ENCODE measurements at places on chromosomes 16 and 17.

DNA sequence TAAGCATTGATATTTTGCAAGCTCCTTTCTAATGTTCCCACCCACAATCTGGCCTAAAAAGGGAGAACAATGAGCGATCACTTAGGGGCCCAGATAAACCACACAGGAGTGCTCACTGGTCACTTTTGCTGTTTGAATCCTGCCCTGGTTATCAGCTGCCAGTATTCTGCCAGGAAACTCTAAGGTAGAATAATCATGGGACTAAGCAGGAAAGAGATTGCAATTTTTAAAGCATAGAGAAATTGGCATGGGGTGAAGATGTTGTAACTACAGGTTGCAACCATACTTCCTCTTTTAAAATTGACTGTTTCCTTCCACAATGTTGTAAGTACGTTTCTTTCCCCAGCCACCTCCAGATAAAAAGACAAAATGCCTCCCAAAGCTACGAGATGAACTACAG lies 251.2 kb upstream of the CDH11 start:
- no peak for DNase-seq

DNA sequence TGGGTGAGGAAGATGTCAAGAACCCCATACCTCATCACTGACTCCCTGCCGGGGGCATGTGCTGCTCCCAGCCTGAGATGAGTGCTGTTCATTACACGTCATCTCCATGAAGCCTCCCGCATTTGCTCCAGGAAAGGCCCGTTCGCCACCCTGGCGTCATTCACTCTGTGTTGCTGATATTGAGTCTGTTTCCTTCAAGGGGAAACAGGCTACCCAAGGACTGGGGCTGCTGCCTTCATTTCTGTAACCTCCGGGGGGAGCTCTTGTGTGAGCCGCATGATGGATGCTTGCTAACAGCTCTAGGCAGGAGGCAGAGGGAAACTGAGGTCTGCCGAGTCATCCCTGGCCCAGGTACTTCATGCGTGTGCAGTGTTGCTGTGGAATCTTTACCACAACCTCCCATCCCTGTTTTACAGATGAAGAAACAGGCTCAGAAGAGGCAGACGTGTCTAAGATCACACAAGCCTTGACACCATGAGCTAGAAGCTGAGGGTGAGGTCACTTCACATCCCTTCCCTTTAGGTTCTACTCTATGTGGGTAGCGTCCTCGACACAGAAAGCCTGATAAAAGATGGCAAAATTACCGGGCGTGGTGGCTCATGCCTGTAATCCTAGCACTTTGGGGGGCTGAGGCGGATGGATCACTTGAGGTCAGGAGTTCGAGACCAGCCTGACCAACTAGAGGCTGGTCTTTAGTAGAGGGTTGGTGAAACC lies 3.5 kb upstream of the ARMC5 start:
- no peak for DNase-seq

GRCh38 chr17:59753522-59754467 lies 46.3 kb downstream of the VMP1 start:
- DNase-seq = no peak

DNA sequence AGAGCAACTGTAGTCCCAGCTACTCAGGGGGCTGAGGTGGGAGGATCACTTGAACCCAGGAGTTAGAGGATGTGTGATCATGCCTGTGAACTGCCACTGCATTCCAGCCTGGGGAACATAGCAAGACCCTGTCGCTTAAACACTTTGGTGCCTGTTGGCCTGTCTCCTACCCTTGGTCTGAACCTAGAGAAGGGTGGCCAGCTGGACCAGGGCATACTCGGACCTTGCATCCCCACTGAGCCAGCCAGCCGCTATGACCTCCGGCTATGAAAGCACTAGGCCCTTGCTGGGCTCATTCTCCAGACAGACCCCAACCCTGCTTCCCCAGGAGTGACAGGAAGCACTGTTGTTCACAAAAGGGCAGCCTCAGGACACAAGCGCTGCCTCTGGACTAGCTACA lies 4.6 kb downstream of the IFT20 start:
- DNase-seq = no peak

GRCh38 chr17:65683428-65683827 lies 122.0 kb upstream of the AXIN2 start:
- DNase-seq = no peak

DNA sequence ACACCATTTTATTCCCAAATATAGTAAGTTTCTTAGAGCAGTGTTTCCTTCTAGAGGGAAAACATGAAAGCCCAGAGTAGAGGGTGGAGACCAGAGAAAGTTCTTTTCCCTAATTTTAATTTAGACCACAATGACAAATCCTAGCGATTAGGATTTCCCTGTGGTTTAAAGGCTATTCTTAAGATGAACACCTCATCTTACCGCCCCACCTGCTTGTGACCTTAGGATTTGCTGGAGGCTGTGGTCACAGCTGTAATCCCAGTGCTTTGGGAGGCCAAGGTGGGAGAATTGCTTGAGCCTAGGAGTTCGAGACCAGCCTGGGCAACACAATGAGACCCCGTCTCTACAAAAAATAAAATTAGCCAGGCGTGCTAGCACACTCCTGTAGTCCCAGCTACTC lies 51.1 kb downstream of the GPRC5B start:
- no peak for DNase-seq

GRCh38 chr17:31004160-31004559 lies 33.3 kb downstream of the RNF135 start:
- DNase-seq = no peak

DNA sequence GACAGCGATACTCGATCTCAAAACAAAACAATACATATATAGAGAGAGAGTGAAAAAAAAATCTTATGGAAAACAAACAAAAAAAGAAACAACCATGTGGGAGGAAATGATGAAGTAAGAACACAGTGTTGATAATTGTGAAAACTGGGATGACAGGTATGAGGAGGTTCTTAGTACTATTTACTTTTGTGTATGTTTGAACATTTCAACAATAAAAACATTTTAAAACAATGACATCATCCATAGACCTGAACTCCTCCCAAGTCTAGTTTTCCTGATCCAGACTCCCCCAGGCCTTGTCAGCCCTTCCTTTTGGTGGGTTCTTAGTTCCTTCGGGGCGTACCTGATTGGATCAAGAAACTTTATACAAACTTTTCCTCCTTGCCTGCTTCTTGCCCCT lies 51.7 kb downstream of the CCDC42 start:
- no peak for DNase-seq
